Hepatocyte (in vitro differentiated cells): ENCODE measurements at places on chromosomes 5 and 9. TPM values are rescaled to one million over a fixed set of nuclear protein-coding genes. Genes with fewer than 3 reads are reported as not detected.

- no peaks in the 10 kb centered on the region for H3K27me3 ChIP-seq
- no peaks in the 10 kb centered on the region for H3K4me1 ChIP-seq
- DNase-seq: no peak
- no peak overlapping the region for H3K4me3 ChIP-seq
Observed at GRCh38 chr9:28342815-28343338, 769.6 kb upstream of the C9orf72 start.

DNA sequence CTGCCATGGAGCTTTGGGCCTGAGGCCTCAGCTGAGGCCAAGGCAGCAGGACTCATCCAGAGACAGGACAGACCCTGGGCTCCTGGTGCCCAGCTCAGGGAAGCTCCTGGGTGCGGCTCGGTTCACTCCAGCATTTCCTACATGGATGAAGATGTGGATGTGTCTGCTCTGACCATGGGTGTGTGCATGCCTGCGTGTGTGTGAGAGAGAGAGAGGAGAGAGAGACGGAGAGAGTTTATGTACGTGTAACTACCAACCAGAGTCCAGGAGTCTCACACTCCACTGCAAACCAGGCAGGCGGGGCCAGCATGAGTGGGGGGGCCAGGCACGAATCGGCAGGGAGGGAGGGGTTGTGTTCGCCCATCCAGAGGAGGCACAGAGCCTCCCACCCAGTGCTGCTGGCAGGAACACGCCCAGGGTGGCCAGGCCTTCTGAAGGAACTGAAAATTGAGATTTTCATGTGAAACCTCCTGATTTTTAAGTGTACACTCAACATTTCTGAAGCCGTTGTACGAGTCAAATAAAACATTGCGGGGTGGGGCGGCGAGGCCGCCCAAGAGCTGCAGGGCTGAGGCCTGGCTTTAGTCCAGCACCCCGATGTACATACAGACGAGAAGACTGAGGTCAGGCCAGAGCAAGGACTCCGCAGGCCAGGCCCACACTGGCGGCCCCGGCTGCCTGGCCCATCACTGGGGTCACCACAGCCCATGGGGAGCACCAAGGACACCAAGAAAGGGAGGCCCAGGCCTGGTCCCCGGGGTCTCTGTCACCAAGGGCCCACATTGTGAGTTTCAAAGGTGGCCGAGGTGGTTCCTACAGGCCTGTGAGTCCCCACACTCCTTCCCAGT, 88.7 kb downstream of the ADAMTS2 start:
- no peaks in the 10 kb centered on the region for H3K36me3 ChIP-seq
- no peak overlapping the region for H3K4me3 ChIP-seq
- H3K27ac ChIP-seq: no peak overlapping the region
- no peak for DNase-seq

DNA sequence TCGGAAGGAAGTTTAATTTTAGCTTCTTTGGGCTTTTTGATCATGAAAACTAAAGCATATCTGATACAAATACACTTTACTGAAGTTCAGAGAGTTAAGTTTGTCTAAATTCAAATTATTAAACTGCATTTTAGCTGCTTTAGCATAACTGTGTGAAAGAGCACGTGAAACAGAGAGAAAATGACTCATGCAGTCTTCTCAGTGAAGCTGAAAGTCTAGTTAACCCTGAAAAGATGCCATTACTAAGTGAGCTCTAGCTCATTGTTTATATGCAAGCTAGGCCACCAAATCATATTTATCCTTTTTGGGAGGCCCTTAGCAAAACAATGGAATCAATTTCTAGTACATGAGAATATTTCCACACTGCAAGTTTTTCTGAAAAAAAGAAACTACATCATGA, 27.6 kb downstream of the TPD52L3 start:
- H3K27ac ChIP-seq: no peak overlapping the region
- H3K4me1 ChIP-seq: peaks cover 3% of the 10 kb centered on the region
- no peaks in the 10 kb centered on the region for H3K27me3 ChIP-seq
- no peaks in the 10 kb centered on the region for H3K36me3 ChIP-seq
- DNase-seq: peak; percentile 23

DNA sequence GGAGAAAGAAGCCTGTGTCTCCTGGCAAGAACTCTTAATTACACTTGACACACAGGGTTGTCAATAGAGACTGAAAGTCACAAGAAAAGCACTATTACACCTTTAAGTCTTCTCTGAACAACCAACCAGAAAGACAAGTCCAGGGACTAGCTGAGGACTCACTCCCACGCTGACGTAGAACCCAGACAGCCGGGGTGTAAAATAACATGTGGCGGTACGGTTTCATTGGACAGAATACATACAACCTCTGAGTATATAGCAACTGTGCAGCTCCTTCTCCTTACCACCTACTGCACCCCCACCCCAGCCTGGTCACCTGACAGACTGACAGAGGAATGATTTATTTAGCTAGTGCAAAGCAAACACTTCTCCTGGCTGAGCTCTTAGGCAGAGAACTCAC, 103.4 kb upstream of the RASEF start:
- peak overlapping the region; percentile 90 for H3K27ac ChIP-seq
- H3K36me3 ChIP-seq: no peaks in the 10 kb centered on the region
- peaks cover 10% of the 10 kb centered on the region for H3K4me1 ChIP-seq
- no peaks in the 10 kb centered on the region for H3K27me3 ChIP-seq

GRCh38 chr9:75826314-75826713, 64.2 kb upstream of the PCSK5 start:
- DNase-seq: no peak
- H3K27me3 ChIP-seq: no peaks in the 10 kb centered on the region
- no peaks in the 10 kb centered on the region for H3K36me3 ChIP-seq

DNA sequence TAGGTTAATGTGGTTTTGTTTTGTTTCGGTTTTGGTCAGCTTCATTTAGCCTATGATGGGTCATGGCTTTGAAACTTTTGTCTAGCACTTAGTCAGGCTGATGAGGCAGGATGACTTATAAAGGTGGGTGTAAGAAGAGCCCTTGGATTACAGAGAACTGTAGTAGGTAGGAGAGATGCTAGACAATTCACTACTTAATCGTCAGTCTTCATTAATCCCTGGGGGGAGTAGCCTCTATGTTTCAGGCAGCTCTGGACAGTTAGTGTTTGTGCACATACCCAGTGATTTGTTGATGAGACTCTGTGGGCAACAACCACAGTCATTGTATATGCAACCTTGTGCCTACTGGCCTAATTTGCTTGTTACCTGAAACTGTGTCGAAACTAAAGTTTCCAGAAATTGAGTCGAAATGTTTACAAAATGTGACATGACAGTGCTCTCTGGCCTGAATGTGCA, 113.3 kb downstream of the MTREX start:
- H3K4me1 ChIP-seq: peaks cover 16% of the 10 kb centered on the region
- no peaks in the 10 kb centered on the region for H3K36me3 ChIP-seq
- H3K27ac ChIP-seq: peak overlapping the region; percentile 18

FAM169A gene
- 13.7 and 16.2 TPM in 2 replicates for total RNA-seq

SLC25A2 gene
- 0.50 and 1.7 TPM in 2 replicates for total RNA-seq
